CD4-positive, alpha-beta T cell treated with Interleukin-2 at 100 ng/mL for 4 hours (primary cell): ENCODE measurements at places on chromosomes 6 and 20.

GRCh38 chr20:24661255-24661654 lies 191.8 kb downstream of the SYNDIG1 start:
- DNase-seq: no peak

- no peak for DNase-seq
These were observed 17.5 kb upstream of the DSP start for GRCh38 chr6:7523922-7524321.

DNA sequence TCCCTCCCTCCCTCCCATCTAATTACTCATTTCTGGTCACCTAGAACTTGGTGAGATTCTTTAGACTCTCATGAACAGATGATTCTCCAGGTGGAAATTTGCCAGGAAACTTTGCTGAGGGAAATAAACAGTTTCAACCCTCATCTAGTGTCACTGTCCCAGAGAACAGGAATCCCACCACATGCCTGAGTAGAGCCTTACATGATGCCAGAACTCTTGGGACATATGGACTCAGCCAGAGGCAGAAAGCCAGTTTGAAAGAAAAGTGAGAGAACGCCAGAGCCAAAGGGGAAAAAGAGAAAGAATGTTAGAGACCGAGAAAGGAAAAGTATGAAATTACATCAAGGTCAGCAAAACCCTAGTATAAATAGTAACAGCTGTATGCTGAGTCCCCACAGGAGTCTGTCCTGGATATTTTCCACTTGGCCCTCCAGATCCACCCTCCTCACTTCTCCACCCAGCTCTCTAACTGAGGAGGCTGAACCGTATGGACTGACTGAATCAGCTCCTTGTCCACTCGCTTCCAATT lies 127.5 kb upstream of the COL21A1 start:
- DNase-seq: no peak

GRCh38 chr20:50438986-50439407 lies 71.2 kb upstream of the PTPN1 start:
- DNase-seq: no peak

- DNase-seq: no peak
These were observed 101.3 kb upstream of the SULF2 start for GRCh38 chr20:47886454-47887041.

GRCh38 chr20:8490076-8490830 lies 358.2 kb downstream of the PLCB1 start:
- DNase-seq: no peak

GRCh38 chr20:36726168-36726567 lies 19.7 kb downstream of the NDRG3 start:
- DNase-seq: no peak

GRCh38 chr20:5205348-5206210 lies 78.8 kb downstream of the CDS2 start:
- DNase-seq: peak; percentile 70

- no peak for DNase-seq
These were observed 353.1 kb downstream of the LAMA2 start for GRCh38 chr6:129236001-129236517.

DNA sequence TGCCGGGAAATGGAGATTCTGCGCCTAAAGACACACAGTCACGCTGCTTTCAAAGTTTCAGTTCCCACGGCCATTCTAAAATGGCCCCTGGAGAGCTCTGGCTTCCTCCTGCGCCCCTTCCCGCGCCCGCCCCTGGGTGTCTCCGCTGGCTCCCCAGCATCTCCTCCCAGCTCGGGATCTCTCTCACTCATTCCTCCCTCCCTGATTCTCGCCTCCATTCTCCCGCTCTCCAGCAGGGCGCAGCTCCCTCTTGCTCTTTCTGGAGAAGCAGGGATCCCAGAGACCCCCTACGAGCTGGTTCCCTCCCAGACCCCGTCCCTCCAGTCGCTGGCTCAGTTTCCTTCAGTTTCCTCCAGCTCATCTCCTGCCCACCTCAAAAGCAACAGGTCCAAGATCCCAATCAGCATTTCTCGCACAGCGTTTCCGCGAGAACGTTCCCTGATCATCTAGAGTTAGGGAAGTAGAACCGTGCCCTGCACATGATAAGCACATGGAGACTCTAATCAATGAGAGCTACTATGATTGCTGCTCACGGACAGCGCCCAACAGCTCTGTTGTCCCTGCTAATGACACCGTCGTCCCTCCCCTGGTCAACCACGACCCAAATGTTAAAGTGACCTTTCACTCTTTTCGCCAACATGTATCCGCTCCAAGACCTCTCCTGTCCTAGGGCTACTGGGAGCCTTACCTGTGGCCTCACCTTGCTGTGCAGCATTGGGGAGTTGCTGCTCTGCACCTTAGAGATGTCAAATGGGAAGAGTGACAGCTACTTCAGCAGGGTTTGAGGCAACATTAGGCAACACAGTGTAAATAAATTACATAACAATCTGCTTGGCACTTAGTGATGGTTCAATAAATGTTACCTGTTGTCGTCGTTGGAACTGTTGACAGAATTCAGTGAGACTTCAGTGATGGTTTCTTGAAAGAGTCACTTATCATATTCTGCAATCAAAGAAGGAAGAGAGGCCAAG lies 218.5 kb upstream of the QKI start:
- no peak for DNase-seq

- DNase-seq: no peak
These were observed 337.0 kb downstream of the CDH26 start for GRCh38 chr20:60295214-60295613.

GRCh38 chr20:35145141-35145564 lies 2.0 kb downstream of the EDEM2 start:
- peak; percentile 62 for DNase-seq

GRCh38 chr6:141326925-141327324 lies 805.8 kb upstream of the GJE1 start:
- no peak for DNase-seq

DNA sequence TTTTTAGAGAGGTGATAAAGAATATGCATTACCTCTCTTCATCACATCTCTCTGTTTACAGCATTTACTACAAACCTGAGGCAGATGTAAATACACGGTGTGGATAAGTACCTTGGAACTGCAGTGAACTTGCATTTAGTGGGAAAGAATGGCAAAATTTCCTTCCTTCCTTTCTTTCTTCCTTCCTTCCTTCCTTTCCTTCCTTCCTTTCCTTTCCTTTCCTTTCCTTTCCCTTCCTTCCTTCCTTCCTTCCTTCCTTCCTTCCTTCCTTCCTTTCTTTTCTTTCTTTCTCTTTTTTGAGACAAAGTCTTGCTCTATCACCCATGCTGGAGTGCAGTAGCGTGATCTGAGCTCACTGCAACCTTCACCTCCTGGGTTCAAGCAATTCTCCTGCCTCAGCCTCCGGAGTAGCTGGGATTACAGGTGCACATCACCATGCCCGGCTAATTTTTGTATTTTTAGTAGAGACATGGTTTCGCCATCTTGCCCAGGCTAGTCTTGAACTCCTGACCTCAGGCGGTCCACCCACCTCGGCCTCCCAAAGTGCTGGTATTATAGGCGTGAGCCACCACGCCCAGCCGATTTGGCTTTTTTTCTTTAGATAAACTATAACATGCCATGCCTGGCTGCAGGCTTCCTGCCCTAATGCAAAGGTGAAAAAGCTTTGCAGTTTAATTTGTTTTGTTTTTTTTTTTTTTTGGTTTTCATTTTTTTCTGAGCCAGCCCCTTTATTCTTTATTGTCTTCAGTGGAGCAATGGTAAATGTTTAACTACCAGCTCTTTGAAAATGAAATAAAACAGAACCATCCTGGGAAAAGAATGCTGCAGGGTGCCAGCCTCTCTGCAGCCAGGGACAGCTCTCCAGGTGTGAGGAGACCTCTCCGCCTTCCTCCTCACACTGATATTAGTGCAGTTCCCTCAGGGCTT lies 64.2 kb upstream of the NEDD9 start:
- no peak for DNase-seq

- DNase-seq: no peak
These were observed 168.9 kb downstream of the ADGB start for GRCh38 chr6:146767632-146768031.

DNA sequence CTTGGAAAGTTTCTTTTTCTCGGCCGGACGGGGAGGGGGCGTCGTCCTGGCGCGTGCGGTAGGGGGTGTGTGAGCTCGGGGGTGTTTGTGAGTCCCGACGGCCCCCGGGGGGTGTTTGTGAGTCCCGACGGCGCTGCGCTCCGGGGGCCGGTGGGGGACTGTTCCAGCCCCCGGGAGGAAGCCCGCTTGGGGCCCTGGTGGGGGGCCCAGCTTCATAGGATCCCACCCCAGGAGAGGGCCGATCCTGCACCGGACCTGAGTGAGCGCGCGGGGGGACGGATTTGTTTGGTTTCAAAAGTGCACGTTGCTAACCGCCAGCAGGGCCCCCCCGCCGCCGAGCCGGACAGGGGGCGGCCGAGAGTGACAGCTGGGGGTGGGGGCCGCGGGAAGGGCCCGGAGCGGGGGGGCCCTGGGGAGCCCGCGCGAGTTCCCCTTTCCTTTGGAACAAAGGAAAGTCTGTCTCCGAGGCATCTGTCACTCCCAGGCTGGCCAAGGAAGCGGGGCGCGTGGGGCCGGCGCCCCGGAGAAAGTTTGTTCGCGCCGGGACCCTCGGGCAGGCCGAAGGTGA lies 485 bp downstream of the TGIF2 start:
- no peak for DNase-seq

- no peak for DNase-seq
These were observed 192.8 kb downstream of the CLIC5 start for GRCh38 chr6:45822873-45823272.

GRCh38 chr20:53869466-53870258 lies 200.7 kb downstream of the BCAS1 start:
- DNase-seq: peak; percentile 85

DNA sequence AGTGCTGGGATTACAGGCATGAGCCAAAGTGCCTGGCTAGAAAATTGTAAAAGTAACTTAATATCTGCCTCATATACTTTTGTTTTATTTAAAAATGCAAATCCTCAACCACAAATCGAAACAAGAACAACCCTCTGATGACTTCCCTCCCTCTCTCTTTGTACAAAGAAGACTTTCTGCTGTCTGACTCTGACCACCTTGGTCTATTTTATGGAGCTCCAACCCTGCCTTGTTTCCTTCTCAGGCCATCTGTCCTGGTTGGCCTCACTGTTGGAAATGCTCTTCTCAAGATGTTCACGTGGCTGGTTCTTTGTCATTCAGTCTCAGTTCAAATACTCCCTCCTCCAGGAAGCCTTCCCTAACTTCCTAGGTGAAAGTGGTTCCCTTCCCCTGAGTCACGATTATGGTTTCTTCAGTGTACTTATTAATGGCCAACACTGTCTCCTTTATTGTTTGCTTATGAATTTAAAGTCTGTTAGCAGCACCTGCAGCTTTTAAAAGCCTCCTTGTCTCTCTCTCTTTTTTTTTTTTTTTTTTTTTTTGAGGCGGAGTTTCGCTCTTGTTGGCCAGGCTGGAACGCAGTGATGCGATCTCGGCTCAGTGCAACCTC lies 151.5 kb upstream of the SALL4 start:
- no peak for DNase-seq

GRCh38 chr20:38543014-38543906 lies 37.7 kb upstream of the ADIG start:
- DNase-seq: no peak

DNA sequence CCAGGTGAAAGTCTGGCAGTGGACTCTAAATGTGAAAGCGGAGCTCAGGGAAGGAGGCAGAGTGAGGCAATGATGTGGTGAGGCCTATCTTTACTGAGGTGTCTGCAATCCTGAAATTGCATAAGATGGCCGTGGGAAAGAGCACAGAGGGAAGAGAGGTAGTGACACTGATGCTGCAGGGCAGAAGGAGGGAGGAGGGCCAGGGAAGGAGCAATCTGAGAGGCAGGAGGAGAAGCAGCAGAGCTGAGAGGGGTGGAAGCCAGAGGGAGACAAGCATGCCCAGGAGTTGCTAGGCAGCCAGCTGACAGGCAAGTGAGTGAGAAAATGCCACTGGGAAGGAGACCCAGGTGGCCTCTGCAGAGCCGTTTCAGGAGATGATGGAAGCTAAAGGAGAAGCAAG lies 97.4 kb upstream of the CNR1 start:
- no peak for DNase-seq

GRCh38 chr6:163941624-163941976 lies 527.1 kb downstream of the QKI start:
- no peak for DNase-seq

GRCh38 chr6:971981-972640 lies 279.2 kb upstream of the EXOC2 start:
- no peak for DNase-seq

DNA sequence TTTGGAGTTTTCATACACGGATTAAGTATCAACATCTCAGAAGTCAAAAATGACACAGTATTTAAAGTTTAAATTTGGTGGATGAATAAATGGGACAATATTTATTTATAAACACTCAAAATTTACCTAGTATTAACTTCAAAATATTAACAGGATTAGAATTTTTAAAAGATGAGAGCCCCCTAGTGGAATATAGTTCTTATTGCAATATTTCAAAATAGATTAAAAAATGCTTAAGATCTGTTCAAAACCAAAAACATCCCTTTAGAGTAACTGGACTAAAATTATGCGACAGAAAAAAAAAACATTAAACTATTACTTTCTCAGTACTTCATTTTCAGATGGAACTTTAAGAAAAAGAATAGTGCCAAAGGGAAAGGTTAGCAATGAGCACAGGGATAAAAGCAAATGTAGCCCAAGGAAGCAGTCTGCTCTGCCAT lies 56.6 kb downstream of the SNX14 start:
- DNase-seq: peak; percentile 7

DNA sequence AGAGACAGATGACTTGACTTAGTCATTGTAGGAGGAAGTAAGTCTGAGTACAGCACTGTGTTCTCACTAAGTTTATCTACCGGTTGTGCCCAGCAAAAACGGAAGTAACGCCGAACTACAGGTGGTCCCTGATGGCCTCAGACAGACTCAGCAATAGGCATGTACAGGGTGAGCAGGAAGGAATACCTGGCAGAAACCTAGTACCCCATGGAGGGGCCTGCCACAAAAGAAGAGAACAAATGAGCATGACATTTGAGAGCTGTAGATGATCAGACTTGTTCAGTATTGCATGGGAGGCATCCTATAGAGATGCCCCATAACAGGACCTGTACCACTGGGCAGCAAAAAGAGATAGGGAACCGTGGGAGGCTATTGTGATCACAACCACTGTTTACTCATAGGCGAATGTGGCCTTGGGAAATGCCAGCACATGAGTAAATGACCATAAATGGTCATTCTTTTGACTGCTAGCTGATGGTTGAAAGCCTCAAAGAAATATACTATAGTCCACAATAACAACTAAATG lies 106.4 kb upstream of the TAB2 start:
- DNase-seq: peak; percentile 51

- DNase-seq: no peak
These were observed 482.5 kb downstream of the C6orf118 start for GRCh38 chr6:164826831-164827468.

- no peak for DNase-seq
These were observed 19.3 kb downstream of the SPINT3 start for GRCh38 chr20:45496166-45496565.

DNA sequence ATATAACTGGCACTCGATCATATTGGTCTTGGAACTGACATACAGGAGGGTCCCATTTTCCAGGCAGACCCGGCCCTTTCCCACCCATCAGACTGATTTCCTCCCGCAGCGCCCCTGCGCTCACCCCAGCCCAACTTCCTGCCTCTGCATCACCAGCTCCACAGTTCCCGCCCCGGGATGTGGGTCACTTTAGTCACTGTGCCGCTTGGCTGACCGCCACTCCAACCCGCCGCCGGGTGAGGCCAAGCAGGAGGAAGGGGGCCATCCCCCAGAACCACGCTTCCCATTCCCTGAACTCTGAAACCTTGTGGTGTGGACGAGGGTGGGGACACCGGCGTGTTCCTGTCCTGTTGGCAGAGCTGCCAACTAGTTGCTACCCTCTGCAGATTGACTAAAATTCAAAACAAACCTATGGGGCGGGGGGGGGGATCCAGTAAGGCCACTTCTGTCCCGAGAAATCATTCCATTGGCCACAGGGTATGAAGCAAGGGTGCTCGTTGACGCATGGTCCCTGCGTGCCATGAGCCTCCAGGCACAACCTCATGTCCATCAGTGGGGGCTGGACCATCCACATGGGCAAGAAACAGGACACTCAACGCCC lies 12.3 kb downstream of the TGM2 start:
- peak; percentile 11 for DNase-seq
